ENCODE measurements at places on chromosomes 11 and 22.
A peak's percentile ranks its signal among the peaks of the same experiment; 100 is the strongest.

DNA sequence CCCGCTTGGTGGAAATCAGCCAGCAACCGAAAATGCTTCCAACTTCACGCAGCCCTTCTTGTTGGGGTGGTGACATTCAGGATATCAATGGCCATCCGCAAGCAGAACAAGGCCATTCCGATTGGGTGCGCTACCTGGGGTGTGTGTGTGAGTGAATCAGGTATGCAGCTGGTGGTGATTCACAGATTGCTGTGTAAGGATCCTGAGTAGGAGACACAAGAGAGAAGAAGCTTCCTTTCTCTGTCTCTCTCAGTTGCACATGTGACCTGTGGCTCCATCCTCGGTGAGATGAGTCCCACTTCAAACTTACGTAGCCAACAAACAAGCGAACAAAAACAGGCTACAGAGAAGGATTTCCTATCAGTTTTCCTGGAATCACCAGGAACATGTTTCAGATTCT, 9.6 kb upstream of the TMEM184B start:
- DNase-seq, result no peak

GRCh38 chr11:47688111-47688510, 27.1 kb downstream of the AGBL2 start:
- DNase-seq, result no peak

DNA sequence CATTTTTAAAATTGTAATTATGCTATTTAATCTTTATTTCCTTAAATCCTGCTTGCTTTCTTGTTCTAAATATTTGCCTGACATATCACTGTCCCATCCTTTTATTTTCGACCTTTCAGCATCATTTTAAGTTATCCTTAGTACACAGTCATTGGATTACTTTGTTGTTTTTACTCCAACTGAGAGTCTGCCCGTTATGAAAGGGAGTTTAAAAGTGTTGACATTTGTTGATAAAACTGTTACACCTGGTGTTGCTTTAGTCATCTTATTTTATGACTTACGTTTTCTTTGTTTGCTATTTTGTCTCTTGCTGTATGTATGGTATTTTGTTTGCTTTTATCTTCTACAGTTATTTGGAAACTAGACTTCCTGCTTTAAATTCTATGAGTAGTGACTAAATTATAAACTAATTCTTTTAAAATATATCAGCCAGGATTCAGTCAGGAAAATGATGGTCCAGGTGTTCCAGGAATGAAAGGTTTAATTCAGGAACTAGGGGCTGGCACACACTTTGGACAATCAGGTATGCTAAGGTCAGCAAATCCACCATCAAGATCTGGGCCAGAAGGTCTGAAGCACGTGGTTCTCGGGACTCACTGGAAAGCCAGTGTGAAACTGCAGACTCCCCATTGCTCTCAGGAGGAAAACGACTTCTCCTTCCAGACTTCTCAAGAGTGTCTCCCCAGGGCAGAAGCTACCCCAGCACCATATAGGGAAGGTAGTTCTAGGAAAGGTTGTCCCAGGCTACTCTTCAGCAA, 86.0 kb downstream of the RASSF10 start:
- DNase-seq, result no peak

DNA sequence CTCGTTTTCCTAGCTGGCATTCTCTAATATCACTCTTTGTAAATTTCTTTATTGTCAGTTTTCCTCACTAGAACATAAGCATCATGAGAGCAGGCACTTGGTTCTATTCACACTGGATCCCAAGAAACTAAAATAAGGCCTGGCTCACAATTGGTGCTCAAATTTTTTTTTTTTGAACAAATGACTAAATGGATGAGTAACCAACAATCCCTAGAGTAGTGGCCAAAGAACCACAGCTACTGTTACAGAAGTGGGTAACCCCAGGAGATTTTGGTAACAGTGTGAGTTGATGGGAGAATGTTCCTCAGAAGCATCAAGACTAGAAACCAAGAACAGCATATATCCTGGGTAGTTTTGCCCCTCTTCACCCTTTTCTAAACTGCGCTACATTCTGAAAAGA, 572.6 kb downstream of the INSC start:
- no peak for DNase-seq

DNA sequence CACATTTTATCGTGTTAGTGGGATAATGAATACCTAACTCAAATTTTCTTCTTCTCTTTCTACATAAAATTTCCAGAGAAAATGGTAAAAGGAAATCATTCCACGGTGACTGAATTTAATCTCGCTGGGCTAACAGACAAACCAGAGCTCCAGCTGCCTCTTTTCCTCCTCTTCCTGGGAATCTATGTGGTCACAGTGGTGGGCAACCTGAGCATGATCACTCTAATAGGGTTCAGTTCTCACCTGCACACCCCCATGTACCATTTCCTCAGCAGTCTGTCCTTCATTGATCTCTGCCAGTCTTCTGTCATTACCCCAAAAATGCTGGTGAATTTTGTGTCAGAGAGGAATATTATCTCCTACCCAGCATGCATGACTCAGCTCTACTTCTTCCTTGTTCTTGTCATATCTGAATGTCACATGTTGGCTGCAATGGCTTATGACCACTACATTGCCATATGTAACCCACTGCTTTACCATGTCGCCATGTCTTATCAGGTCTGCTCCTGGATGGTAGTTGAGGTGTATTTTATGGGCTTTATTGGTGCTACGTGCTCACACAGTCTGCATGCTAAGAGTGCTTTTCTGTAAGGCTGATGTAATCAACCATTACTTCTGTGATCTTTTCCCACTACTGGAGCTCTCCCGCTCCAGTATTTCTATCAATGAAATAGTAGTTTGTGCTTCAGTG, 24.1 kb downstream of the OR10D3 start:
- DNase-seq, result no peak

DNA sequence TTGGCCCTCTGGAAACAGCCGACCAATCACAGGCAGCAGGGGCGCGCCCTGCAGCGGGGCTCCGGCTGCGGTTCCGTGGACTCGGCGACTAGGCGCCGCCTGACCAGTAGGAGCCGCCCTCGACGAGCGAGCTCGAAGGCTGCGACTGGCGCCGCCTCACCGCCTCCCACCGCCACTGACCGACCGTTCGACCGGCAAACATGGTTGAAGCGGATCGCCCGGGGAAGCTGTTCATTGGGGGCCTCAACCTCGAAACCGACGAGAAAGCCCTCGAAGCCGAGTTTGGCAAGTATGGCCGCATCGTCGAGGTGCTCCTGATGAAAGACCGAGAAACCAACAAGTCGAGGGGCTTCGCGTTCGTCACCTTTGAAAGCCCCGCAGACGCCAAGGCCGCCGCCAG, at the start of gene RBMXL2:
RBMXL2 (plus strand) TSS at position 78 of the 400 bp plus-strand sequence; CDS start at position 201, 123 bp downstream.
- no peak for DNase-seq

GRCh38 chr11:123601136-123601535, 53.3 kb downstream of the SCN3B start:
- DNase-seq, result no peak

DNA sequence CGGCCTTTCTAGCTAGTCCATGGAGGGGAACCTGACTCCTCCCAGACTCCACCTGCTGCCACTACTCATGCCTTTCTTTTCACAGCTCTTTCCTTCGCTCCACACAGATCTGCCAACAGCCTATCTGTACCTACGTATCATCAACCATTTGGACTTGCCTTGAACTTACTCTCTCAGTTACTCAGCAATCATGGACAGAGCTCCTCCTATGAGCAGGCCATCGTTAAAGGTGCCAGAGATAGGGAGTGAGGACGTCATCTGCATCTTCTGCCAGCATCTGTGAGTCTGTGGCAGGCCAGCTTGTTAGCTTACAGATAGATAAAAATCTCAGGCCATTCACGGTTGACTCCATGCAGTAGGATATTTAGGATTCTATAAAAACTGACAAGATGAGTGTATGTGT, 162.9 kb upstream of the ZBED5 start:
- no peak for DNase-seq

- DNase-seq, result no peak
These were observed 305.0 kb downstream of the TBC1D22A start for GRCh38 chr22:47067321-47067890.

GRCh38 chr11:62851807-62852522, 12.6 kb upstream of the WDR74 start:
- no peak for DNase-seq

DNA sequence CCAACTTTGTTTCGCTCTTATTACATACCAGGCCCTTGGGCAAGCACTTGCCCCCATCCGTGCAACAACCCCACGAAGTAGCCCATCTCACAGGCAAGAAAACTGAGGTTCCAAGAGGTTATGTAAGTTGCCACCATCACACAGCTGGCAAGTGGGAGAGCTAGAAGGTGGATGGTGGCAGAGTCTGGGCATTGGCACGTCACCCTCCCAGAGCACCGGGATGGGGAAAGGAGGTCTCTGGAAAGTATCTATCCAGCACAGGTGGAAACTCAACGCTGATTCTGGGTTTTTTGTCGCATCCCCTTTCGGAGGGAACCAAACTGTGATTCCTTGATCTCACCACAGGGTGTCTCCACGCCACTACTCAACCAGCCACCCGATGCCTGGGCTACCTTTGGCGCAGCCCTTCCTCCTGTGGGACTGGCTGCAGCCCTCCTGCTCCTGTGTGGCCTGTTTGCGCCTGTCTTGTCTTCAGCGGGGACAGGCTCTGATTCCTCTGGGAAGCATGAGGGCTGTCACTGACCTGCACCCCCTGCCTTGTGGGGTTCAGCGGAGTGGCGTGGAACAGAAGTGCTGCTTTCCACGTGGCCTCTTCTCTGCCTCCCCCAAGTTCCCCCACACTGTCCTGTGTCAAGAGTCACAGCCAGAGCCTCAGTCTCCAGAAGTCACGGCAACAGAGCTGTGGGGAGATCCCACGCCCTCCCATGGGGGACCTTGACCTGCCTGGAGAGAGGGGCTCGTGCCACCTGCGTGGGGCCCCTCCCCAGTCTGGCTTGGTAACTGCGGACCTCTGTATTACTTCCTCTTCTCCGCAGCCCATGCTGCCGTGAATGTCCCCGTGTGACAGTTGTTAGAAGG, 34.4 kb upstream of the TRIM29 start:
- DNase-seq, result peak; percentile 67

DNA sequence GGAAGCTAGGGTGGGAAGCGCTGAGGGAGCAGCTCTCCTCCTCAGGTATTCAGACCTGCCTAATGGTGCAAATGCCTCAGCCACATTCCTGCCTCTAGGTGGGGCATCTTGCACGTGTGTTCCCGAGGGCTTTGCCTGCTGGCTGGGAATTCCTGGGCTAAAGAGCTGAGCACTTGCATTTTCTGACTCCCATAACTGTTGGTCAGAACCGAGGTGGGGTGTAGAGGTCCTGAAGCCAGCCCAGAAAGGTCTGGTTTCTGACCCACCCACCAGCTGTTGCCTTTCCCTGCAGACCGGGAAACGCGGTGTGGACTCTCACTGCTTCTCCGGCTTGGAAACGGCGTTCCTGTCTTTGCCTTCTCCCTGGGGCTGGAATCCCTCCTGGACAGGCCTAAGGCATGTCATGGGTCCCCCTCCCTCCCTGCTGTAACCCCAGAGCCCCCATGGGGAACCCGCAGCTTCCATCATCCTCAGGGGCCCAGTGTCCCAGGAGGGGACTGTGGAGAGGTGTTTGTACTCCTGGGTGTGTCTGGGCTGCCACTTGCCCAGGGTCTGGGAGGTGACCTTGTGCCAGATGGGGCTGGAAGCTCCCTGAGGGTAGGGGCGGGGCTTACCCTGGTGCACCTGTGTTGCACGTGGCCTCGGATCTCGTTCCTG, 24.0 kb upstream of the SMIM38 start:
- DNase-seq, result no peak

DNA sequence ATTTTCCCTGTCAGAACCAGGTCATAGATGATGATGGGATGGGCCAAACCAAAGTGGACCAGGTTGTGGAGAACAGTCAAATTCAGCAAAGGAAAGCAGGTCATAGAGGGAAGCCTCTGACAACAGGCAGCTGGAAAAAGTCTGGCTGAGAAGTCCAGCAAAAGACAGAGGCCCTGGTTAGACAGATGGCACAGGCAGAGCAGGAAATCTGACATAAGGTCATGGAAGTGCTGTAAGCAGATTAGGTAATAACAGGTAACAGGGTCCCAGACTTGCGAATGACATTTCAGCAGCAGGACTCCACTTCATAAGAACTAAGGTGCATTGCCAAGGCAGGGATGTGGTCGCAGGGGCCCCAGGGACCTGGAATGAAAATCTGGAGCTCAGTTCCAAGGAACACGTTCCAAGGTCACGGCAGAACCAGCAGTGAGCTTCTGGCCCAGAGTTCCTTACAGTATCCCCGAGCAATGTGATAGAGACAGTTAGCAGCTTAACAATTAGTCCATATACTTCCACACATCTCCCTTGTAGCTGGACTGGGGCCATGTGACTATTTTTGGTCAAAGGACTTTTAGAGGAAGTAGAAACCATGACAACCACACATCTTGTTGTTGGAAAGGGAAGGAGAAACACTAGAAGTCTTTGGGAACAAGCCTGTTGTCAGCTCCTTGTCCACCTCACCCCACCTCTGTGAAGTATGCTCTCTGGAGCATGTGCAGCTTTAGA, 75.4 kb downstream of the ME3 start:
- DNase-seq, result no peak

DNA sequence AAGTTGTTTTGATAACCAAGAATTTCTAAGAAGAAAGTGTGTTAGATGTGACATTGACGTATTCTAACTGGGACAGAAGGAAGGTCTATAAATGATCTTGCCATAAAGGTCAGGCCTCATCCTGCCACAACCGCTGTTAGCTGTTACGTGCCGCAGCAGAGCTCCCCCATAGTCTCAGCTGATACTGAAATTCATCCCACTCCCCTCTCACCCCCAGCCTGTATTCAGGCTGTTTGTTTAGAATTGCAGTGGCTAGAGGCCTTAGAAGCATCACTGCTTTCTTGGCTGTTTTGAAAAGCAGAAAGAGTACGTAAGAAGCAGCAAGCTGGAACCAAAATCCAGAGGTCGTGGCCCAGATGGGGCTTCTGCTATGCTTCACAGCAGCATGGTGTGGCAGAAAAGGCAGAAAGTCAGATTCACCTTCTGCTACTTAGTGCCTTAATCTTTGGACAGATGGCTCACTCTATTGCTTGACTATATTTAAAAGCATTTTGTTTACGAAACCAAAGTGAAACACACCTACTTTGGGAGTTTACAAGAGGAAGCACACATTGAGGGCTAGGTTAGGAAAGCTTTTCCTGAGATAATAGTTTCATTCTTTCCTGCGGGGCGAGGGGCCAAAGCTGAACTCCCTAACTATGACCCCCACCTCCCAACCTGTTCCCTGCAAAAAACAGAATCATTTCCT, 950 bp upstream of the LAYN start:
- DNase-seq, result no peak

DNA sequence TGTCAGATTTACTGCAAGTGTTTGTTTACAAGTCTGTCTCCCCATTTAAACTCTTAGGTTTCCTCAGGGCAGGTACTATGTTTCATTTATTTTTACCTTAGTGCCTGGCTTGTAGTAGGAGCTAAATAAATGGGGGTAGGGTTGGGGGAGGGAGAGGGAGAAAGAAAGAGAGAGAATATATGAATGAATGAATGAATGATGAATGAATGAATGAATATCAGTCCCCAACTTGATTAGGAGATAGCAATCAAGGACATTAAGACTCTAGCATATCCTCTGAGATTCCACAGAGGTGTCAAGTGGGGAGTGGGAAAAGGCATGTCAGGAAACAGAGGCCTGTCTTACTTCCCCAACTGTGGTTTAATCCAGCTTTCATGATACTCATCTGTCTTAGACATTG, 83.2 kb downstream of the ME3 start:
- DNase-seq, result no peak
